ENCODE measurements at places on chromosomes 6 and 20. TPM values are rescaled to one million over a fixed set of nuclear protein-coding genes. Genes with fewer than 3 reads are reported as not detected.

DNA sequence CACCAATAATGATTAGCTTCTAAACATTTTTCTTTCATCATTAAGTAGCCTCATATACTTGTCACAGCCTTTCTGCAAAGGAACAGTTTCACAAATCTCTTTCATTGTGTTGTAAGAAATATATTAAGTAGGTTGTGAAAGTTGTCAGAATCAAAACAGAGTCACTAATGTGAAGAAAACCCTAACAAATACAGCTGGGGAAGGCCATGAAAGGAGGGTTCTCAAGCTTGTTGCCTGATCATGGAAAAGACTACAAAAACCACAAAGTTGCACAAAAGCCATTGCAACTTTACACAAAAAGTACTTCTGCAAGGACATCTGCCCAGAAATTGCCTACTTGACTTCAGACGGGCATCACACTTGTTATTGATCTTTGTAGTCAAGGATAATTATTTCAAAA is 216.1 kb downstream of the ALDH8A1 start:
- DNase-seq, result no peak
- H3K4me3 ChIP-seq, result no peak overlapping the region
- no peaks in the 10 kb centered on the region for H3K4me1 ChIP-seq
- H3K27me3 ChIP-seq, result no peaks in the 10 kb centered on the region
- no peaks in the 10 kb centered on the region for H3K36me3 ChIP-seq
- no peak overlapping the region for H3K27ac ChIP-seq

- H3K36me3 ChIP-seq, result peaks cover 12% of the 10 kb centered on the region
- no peaks in the 10 kb centered on the region for H3K27me3 ChIP-seq
- H3K4me3 ChIP-seq, result no peak overlapping the region
- H3K4me1 ChIP-seq, result no peaks in the 10 kb centered on the region
- no peak for DNase-seq
- H3K27ac ChIP-seq, result no peak overlapping the region
These were observed 48.9 kb downstream of the PIGU start for GRCh38 chr20:34628026-34628425.

DNA sequence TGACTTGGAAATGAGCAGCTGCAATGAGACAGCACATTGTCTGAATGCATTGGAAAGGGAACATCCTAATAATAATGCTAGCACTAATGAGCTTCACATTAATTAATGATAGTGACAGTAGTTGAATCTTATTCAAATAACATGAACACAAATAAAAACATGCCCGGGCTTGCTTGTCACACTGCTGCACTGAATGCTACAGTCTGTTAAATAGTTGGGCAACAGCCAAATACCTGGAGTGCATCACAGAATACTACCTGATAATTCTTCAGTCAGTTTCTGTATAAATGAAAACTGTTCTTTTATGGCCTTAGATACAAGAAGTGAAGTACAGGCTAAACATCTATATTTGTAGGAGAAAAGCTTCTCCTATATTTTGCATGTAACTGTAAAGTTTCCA is 458.7 kb downstream of the RNF144B start:
- no peak overlapping the region for H3K4me3 ChIP-seq
- H3K27ac ChIP-seq, result no peak overlapping the region
- no peaks in the 10 kb centered on the region for H3K36me3 ChIP-seq
- no peaks in the 10 kb centered on the region for H3K27me3 ChIP-seq
- H3K4me1 ChIP-seq, result no peaks in the 10 kb centered on the region

DNA sequence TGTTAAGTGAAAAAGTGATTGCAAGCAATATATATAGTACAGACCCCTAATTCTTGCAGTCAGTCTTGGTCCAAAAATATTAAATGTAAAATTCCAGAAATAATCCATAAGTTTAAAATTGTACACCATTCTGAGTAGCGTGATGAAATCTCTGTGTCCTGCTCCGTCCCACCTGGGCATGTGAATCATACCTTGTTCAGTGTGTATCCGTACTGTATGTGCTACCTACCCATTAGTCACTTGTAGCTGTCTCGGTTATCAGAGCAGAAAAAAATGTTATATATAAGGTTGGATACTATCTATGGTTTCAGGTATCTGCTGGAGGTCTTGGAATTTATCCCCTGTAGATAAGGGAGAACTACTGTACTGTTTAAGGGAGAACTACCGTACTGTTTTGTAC is 16.3 kb downstream of the IRAK1BP1 start:
- H3K27ac ChIP-seq, result no peak overlapping the region
- no peaks in the 10 kb centered on the region for H3K4me1 ChIP-seq
- no peaks in the 10 kb centered on the region for H3K27me3 ChIP-seq
- H3K4me3 ChIP-seq, result no peak overlapping the region

GRCh38 chr6:83113258-83113657 is 45.8 kb downstream of the DOP1A start:
- no peak overlapping the region for H3K4me3 ChIP-seq
- H3K27ac ChIP-seq, result no peak overlapping the region
- no peaks in the 10 kb centered on the region for H3K4me1 ChIP-seq
- H3K36me3 ChIP-seq, result peaks cover 57% of the 10 kb centered on the region
- no peaks in the 10 kb centered on the region for H3K27me3 ChIP-seq
- no peak for DNase-seq

DNA sequence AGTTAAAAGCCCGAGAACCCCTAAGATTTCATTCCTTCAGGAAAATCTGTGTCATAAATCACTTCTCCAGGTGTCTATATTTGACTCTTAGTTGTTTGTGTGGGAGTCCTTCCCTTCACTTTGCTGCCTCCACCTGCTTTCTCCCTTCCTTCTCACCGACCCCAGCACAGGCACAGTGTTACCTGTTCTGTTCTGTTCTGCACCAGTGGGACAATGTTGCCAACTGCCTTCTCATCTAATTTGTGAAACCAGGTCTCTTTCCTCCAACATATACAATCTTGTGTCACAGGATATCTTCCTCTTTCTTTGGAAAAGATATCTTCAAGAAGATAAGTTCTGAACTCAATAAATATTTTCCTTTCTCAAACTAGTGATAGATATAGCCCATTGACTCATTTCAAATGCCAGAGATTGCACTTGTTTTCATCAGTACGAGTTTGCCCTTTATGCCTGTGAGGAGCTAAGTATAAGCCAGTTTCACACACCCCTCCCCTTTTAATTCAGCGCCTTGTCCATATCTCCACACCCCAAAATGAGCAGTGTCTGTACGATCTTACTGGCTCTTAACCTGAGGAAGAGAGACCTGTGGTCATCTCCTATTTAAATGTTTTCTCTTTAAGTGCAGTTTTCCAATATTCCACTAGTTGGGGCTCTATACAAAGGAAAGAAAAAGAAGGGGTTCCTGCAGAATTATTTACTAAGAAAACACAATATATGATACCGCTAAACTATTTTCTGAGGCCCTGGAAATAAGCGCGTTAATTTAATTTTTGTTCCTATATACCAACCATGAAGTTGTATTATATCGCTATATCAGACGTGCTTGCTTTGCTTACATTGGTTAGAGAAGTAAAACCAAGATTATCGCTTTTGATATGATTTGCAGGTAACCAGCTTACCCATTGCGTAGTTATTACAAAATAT is 81.6 kb upstream of the PREP start:
- no peak overlapping the region for H3K4me3 ChIP-seq
- DNase-seq, result no peak
- H3K36me3 ChIP-seq, result no peaks in the 10 kb centered on the region
- H3K27me3 ChIP-seq, result no peaks in the 10 kb centered on the region

DNA sequence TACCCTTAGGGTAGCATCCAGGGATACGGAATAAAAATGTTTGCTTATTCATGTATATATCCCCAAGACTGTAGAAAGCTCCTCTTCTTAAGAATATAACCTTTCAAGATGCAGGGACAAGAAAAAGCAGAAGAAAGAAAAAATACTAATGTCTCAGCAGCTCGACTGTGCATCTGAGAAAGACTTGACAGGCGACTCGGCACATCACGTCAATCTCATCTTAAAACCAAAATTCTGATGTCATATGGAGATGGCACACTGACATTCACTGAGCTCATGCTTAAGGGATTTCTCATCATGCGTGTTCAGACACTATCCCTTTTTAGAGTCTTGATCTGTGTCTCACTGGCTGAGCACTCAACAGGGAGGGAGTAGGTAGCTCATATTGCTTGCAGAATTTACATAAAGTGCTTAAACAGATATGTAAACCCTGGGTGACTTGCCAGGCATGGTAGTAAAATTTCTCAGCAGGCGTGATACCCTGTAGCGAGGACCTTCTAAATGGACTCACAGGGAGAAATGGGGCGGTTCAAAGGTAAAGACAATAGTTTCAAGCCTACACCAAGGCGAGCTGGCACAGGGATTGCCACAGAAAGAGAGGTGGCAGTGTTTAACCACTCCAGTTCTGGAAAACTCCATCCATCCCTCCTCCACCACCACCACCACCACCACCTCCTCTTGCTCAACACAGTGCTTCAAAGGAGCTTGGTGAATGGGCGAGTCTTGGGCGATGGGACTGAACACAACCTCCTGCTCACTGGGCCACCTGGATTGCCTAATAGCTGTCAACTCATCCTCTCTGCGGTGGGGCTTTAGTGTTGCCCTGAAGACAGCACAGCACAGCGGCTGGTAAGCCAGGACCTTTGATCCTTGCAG is 330.5 kb downstream of the TFAP2A start:
- H3K4me1 ChIP-seq, result no peaks in the 10 kb centered on the region
- H3K4me3 ChIP-seq, result no peak overlapping the region
- H3K27ac ChIP-seq, result no peak overlapping the region
- no peaks in the 10 kb centered on the region for H3K27me3 ChIP-seq

DNA sequence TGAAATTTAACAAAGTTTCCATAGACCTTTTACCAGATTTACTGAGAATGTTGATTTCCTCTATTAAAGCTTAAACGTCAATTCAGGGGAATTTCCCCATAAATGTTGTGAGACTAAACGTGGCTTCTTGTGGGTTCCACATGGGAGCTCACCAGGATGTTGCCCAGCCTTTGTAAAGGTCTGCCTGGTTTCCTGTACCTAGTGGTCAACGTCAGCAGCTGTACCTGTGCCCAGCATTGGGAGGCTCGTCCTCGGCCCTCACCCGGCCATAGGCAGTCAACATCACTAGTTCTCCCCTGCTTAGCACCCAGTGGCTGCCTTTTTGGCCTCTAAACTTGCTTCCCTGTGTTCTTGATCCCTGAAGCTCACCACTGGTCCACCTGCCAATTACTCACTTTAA is 22.1 kb upstream of the CD83 start:
- no peaks in the 10 kb centered on the region for H3K27me3 ChIP-seq
- peak; percentile 82 for DNase-seq
- H3K4me1 ChIP-seq, result peaks cover 18% of the 10 kb centered on the region
- peak overlapping the region; percentile 76 for H3K27ac ChIP-seq

DNA sequence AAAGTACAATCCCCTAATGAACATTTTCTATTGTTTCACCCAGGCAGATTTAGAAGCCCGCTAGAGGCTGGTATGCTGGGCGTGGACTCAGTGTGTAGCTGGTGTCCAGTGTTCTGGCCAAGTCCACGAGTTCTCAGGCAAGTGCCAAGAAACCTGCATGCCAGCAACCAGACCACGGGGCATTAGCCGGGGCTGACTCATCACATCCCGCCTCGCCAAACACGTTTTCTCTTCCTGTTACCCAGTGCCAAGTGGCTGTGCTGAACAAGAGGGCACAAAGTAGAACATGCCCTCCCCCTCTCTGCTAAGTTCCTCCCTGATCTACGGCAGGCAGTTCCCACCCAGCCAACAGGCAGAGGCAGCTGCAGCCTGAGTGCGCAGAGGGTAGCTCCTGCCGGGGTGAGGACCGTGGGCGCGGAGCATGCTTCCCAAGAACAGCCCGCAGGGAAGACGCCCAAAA is 29.6 kb downstream of the RAMACL start:
- peak overlapping the region; percentile 80 for H3K27ac ChIP-seq
- no peaks in the 10 kb centered on the region for H3K27me3 ChIP-seq
- peak; percentile 86 for DNase-seq
- no peak overlapping the region for H3K4me3 ChIP-seq
- no peaks in the 10 kb centered on the region for H3K4me1 ChIP-seq

ITPR3 gene
- 95.6 TPM for total RNA-seq

PLCB4 gene
- total RNA-seq, result 3.7 TPM
